ENCODE measurements at places on chromosomes 4 and X.

DNA sequence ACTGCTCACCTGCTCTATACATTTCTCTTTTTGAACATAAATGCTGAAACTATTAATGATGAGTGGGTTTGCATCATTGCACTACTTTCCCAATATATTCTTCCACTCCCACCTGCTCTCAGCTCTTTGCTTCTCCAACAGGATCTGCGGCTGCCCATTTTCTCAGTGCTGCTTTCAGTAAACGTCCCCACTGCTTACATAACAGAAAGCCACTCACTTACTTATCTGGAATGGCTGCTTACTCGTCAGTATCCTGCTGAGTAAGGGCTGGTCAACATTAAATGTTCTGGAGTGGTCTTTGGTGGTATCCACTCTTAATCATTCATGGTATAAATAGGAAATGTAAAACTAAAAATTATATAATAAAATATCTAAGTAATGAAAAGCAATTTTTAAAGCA lies 112.8 kb upstream of the HPF1 start:
- no peak for DNase-seq

DNA sequence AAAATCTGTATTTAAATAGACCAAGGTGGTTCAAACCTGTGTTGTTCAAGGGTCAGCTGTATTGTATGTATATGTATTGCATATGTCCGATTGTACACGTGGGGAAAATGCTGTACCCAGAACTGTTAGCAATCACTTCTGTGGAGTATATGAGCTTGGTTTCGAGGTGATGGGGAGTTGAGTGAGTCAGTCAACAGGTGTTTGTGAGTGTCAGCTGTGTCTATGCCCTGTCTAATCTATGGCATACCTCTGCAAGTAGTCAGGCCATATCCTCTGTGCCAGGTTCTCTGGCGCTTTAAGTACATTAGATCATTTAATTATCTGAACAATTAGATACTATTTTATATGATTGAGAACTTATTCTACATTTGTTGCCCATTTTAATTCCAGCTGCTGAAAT lies 7.4 kb downstream of the ZRSR2 start:
- DNase-seq, result no peak

- DNase-seq, result no peak
Observed at GRCh38 chr4:120052856-120053255, 13.8 kb downstream of the MAD2L1 start.

GRCh38 chr4:165844161-165844560 lies 28.9 kb upstream of the TLL1 start:
- no peak for DNase-seq

- DNase-seq, result no peak
Observed at GRCh38 chr4:4361883-4362282, 25.0 kb upstream of the NSG1 start.

- DNase-seq, result no peak
Observed at GRCh38 chr4:168920441-168921065, 89.5 kb downstream of the CBR4 start.

DNA sequence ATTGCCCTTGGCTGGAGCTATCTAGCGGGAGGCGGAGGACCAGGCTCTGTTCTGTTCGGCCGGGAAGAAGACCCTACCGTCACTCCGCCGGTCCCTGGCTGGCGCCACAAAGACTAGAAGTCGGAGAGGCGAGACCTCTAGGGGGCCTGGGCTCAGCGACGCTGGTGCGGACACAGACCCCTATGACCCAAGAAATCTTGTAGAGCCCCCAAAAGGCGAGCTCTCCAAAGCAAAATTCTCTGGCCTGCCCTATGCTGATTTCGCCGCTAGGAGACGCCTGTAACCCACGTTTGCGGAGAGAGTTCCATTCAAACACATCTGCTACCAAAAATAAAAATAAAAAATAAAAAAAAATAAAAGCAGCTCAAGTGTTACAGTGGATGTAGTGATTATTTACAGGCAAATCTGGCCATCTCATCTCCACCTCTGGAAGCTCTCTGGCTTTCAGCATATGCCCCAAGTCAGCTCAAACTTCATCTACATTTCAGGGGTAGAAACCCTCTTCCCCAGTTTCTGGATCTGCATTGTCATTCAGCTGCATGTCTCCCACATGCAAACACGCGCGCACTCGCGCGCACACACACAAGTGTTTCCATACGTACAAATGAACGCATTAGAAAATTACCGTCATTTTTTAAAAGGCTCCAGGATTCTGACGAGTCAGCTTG lies 2.4 kb upstream of the PCDH10 start:
- DNase-seq, result no peak

GRCh38 chrX:103360092-103360491 lies 3.8 kb downstream of the TCEAL9 start:
- DNase-seq, result no peak

- DNase-seq, result no peak
Observed at GRCh38 chrX:3518870-3519269, 172.4 kb upstream of the MXRA5 start.

DNA sequence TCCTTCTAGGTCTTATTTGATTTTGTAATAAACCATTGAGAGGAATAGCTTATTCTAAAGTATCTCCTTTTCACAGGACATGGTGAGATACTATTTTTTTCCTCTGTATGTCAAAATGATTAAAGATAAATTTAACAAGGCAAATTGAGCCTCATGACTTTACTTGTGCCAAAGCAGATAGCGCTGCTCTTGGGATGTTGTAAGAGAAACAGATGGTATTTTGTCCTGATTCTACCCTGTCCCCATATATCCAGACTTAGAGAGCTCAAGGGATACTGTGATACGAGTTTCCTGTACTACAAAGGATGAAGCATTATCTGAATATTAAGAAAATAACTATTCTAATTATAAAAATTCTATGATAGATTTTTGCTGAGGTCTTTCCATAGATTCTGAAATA lies 34.0 kb downstream of the EMCN start:
- no peak for DNase-seq

DNA sequence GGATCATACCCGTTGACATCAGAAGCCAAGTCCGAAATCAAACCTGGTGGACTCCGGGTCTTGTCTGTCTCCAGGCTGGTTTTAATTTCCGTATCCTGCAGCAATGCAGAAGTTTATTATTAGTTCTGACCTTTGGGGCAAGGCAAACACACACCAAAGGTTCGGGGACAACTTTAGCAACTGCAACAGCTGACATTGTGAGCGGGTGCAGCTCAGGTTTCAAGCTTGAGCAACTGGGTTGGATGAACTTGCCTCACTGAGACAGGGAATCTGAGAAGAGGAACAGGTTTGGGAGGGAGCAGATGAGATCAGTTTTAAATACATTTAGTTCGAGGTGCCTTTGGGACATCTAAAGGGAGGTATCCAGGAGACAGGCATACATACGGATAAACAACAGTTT lies 110.7 kb downstream of the GNL3L start:
- no peak for DNase-seq

- no peak for DNase-seq
Observed at GRCh38 chrX:44265559-44265958, 77.9 kb downstream of the EFHC2 start.

GRCh38 chr4:174794543-174795094 lies 34.4 kb downstream of the GLRA3 start:
- DNase-seq, result no peak

GRCh38 chrX:42837101-42837726 lies 59.3 kb upstream of the PPP1R2C start:
- DNase-seq, result no peak

GRCh38 chr4:55524844-55525571 lies 21.7 kb downstream of the CLOCK start:
- DNase-seq, result no peak

DNA sequence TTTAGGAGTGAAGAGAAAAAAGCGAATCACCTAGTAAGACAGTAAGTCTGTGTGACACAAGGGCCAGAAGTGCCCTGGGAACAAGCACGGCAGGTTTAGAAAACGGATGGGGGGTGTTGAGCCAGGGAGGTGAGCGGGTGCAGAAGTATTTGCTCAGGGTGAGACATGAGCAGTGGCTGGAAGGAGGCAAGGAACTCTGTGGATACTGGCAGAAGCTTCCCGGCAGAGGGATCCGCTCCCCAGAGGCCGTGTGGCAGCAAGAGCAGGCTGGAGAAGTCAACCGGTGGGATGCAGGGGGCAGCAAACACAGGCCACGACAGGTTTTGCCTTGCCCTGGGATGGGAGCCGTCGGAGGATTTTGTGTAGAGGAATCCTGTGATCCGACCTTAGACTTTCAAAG lies 2.3 kb upstream of the UVSSA start:
- DNase-seq, result no peak

GRCh38 chr4:1684506-1685234 lies 557 bp upstream of the FAM53A start:
- DNase-seq, result no peak

GRCh38 chrX:14956813-14957582 lies 83.8 kb downstream of the MOSPD2 start:
- no peak for DNase-seq

- DNase-seq, result no peak
Observed at GRCh38 chr4:53706422-53707032, 115.2 kb upstream of the LNX1 start.

- DNase-seq, result no peak
Observed at GRCh38 chr4:138609943-138610350, 367.8 kb upstream of the SLC7A11 start.

- no peak for DNase-seq
Observed at GRCh38 chr4:142600952-142601351, 245.1 kb downstream of the INPP4B start.

- no peak for DNase-seq
Observed at GRCh38 chr4:172819353-172819752, 349.3 kb upstream of the GALNT7 start.

DNA sequence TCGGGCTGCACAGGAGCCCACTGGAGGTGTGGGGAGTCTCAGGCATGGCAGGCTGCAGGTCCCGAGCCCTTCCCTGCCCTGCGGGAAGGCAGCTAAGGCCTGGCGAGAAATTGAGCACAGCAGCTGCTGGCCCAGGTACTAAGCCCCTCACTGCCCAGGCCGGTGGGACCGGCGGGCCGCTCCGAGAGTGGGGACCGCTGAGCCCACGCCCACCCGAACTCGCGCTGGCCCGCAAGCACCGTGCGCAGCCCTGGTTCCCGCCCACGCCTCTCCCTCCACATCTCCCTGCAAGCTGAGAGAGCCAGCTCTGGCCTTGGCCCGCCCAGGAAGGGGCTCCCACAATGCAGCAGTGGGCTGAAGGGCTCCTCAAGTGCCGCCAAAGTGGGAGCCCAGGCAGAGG lies 82.0 kb upstream of the NEIL3 start:
- no peak for DNase-seq

- no peak for DNase-seq
Observed at GRCh38 chr4:134243742-134244713, 42.4 kb upstream of the PABPC4L start.

DNA sequence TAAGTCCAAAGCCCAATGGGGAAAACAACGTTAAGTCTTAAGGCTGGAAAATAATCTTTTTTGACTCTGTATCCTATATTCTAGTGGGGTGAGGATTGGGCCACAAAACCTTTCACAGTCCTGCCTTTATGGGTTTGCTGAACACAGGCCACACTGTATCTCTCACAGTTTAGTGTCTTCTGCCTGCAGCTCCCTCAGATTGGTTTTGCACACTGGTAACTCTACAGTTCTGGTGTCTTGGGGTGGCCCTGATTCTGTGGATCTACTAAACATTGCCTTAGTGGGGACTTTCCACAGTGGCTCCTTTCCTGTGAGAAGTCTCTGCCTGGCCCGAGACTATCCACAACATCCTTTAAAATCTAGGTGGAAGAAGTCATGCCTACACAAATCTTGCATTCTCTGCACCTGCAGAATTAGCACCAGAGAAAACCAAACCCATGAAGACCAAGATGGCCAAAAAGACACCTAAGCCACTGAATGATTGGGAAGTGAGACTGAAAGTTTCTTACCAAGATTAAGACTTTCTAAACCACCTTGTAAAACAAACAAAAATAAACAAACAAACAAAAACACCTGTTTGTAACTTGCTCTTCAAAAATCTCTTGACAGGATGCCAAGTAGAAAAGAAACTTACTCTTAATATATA lies 150.4 kb upstream of the PCDH10 start:
- no peak for DNase-seq

GRCh38 chr4:116628598-116628997 lies 456.8 kb downstream of the TRAM1L1 start:
- DNase-seq, result no peak

DNA sequence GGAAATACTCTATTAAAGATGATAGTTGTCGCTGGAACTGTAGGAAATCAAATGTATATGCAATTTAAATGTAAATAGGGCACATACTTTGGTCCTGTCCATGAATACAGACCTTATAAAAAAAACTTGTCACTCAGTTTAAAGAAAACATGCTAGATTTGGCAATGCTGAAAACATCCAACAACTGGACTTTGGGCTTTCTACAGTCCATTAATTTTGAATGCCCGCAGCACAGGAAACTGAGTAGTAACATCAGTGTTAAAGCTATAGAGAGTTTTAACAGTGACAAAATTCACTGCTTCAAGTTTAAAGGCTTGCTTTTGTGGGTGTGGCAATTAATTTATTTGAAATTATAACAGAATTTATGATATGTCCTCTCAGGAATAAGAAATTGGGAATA lies 578.4 kb downstream of the TRIML1 start:
- no peak for DNase-seq

DNA sequence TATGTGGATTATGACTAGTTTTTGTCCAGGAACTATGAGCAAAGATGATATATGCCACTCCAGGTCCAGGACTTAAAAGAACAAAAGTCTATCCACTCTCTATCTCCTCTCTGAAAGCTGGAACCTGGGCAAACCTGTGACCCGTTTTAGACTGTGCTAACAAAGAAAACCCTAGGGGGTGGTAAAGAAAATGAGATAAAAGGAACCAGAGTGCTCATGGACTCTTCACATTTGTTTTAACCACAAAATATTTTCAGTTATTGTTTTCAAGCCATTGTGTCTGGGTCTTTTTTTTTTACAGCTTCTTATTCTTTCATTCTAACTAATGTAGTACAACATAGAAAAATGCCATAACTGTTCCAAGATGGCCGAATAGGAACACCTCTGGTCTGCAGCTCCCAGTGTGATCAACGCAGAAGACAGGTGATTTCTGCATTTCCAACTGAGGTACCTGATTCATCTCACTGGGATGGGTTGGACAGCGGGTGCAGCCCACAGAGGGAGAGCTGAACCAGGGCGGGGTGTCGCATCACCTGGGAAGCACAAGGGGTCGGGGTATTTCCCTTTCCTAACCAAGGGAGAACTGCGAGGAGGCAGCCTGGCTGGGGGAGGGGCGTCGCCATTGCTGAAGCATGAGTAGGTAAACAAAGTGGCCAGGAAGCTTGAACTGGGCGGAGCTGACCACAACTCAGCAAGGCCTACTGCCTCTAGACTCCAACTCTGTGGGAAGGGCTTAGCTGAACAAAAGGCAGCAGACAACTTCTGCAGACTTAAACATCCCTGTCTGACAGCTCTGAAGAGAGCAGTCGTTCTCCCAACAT lies 45.1 kb downstream of the CHM start:
- DNase-seq, result peak; percentile 12

DNA sequence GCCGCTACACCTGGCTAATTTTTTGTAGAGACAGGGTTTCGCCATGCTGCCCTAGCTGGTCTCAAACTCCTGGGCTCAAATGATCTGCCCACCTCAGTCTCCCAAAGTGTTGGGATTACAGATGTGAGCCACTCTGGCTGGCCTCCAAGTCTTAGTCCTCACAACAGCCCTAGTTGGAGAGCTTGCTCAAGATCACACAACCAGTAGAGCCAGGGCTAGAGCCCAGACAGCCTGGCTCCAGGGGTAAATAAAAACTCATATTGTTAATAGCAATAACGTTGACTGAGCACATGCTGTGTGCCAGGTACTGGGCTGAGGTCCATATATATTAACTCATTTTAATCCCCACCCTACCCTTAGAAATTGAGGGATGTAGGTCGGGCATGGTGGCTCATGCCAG lies 7.3 kb upstream of the JAKMIP1 start:
- no peak for DNase-seq

Data from activated T-helper 1 cell treated with anti-CD3 and anti-CD28 coated beads, Interleukin-12 subunit alpha, Interleukin-12 subunit beta, Interleukin-2, Interleukin-4 antibody, amounts not matched to agents 30 ng/mL and 10 ng/mL and 1 ng/mL, durations not matched to agents 14 hours and 24 hours and 36 hours (primary cell).